IMR-90 (cell line): ENCODE measurements at places on chromosomes 12 and 14. TPM values are rescaled to one million over a fixed set of nuclear protein-coding genes. Genes with fewer than 3 reads are reported as not detected.
A peak's percentile ranks its signal among the peaks of the same experiment; 100 is the strongest.

GRCh38 chr14:106083082-106083481 is 556.7 kb downstream of the TMEM121 start:
- H3K4me1 ChIP-seq = no peaks in the 10 kb centered on the region
- no peaks in the 10 kb centered on the region for H3K27me3 ChIP-seq
- no peak overlapping the region for H3K27ac ChIP-seq
- no peaks in the 10 kb centered on the region for H3K36me3 ChIP-seq

- H3K4me3 ChIP-seq = no peak overlapping the region
- H3K36me3 ChIP-seq = no peaks in the 10 kb centered on the region
- H3K27me3 ChIP-seq = no peaks in the 10 kb centered on the region
- H3K4me1 ChIP-seq = peaks cover 10% of the 10 kb centered on the region
- DNase-seq = peak; percentile 81
- H3K27ac ChIP-seq = no peak overlapping the region
Measured at GRCh38 chr12:94099632-94100031, 48.7 kb upstream of the PLXNC1 start.

The ACVRL1 gene
- 5.8 and 7.5 TPM in 2 replicates for total RNA-seq

GRCh38 chr12:124727264-124727800 is 136.3 kb downstream of the SCARB1 start:
- no peaks in the 10 kb centered on the region for H3K36me3 ChIP-seq
- 0 out of 2 replicates have a peak overlapping the region, but pooled peaks have one; percentile 14 for H3K27ac ChIP-seq
- H3K4me1 ChIP-seq = peaks cover 13% of the 10 kb centered on the region
- H3K4me3 ChIP-seq = no peak overlapping the region

DNA sequence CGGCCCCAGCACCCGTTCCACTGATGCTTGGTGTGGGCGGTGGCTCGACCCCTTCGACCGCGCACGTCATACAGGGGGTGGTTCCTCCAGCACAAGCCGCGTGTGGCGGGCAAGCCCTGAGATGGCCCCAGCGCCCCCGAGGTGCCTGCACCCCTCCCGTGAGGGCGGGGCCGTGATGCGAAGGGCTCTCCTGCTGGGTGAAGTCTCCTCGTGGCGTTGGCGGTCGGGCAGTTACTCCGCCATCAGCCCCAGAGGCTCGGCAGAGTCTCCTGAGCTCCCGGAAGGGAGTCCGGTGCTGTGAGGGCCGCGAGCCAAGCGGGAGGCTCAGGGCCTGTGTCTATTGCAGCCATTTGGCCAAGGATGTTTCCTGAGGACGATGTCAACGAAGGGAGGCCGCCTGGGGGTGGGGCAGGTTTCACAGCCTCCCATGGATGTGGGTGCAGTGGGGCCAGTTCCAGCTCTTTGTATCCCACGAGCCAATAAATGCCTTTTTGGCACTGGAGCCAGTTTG is 78.1 kb upstream of the GALNT9 start:
- H3K27ac ChIP-seq = no peak overlapping the region
- H3K4me3 ChIP-seq = no peak overlapping the region
- DNase-seq = no peak
- peaks cover 9% of the 10 kb centered on the region; the same call in 1 of the 2 replicates for H3K27me3 ChIP-seq

- peaks cover 10% of the 10 kb centered on the region for H3K4me1 ChIP-seq
- no peak overlapping the region for H3K27ac ChIP-seq
- no peaks in the 10 kb centered on the region for H3K27me3 ChIP-seq
- no peaks in the 10 kb centered on the region; the same call in 1 of the 2 replicates for H3K36me3 ChIP-seq
Measured at GRCh38 chr12:93577222-93577621, 4.7 kb downstream of the SOCS2 start.

DNA sequence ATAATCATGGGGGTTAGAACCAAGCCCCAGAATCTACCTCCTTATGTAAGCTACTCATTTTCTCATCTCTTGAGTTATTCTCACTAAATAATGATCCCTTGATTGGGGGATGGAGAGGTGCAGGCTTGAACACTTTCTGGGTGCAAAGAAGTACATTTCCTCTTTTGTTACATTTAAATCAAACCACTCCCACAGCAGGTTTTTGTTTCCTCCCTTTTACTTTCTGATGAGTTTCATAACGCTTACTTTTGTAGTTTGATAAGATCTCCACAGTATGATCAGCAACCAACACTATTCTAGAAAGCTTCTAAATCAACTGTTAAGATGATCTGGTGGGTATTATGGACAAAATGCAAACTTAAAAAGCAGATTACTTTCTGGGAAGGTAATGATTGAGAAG is 20.5 kb downstream of the VCPKMT start:
- DNase-seq = no peak
- no peaks in the 10 kb centered on the region for H3K4me1 ChIP-seq
- no peak overlapping the region for H3K27ac ChIP-seq
- no peak overlapping the region for H3K4me3 ChIP-seq
- peaks cover 1% of the 10 kb centered on the region; the same call in 1 of the 2 replicates for H3K36me3 ChIP-seq

DNA sequence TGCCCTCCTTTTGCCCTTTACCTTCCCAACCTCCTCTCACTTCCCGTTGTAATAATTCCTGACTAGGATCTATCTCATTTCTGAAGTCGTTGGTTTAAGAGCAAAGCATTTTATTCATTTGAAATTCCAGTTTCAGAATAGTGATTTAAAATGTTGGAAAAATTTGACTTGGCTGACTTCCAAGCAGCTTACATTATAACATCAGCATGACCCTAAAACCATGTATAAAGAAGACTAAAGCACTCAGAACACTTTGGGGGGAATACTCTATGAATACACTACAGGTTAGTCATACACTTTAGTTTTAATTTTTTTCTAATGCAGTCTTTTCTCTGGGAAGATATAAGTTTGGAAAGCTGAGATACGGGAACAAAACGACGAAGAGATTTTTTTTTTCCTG is 161.1 kb downstream of the BTG1 start:
- no peaks in the 10 kb centered on the region for H3K27me3 ChIP-seq
- H3K4me3 ChIP-seq = no peak overlapping the region
- peaks cover 26% of the 10 kb centered on the region for H3K4me1 ChIP-seq
- peak; percentile 86 for DNase-seq
- H3K27ac ChIP-seq = peak overlapping the region; percentile 67
- H3K36me3 ChIP-seq = no peaks in the 10 kb centered on the region

DNA sequence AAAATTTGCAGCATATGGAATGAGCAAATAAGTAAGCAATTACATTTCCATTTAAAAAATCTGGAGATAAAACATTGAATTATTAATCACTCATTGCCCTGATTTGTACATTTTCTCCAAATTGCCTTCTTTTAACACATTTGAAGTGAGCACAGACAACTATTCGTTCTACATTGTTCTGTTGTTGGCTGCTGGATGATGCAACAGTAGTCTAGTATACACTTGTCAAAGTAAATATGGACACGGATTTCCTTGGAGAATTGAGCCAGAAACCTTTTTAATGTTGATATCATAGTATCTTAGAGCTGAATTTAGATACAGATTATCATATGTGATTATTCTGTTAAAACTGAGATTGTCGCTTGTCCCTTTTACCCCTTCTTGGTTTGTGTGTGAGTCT is 188.2 kb downstream of the FUT8 start:
- H3K4me3 ChIP-seq = no peak overlapping the region
- no peaks in the 10 kb centered on the region for H3K27me3 ChIP-seq
- H3K36me3 ChIP-seq = no peaks in the 10 kb centered on the region
- no peak for DNase-seq
- no peaks in the 10 kb centered on the region for H3K4me1 ChIP-seq

The TMEM253 gene
- total RNA-seq = not detected in 2 replicates

The DLK1 gene
- under 0.01 TPM in 1 of 2 replicates, not detected in the other for total RNA-seq

DNA sequence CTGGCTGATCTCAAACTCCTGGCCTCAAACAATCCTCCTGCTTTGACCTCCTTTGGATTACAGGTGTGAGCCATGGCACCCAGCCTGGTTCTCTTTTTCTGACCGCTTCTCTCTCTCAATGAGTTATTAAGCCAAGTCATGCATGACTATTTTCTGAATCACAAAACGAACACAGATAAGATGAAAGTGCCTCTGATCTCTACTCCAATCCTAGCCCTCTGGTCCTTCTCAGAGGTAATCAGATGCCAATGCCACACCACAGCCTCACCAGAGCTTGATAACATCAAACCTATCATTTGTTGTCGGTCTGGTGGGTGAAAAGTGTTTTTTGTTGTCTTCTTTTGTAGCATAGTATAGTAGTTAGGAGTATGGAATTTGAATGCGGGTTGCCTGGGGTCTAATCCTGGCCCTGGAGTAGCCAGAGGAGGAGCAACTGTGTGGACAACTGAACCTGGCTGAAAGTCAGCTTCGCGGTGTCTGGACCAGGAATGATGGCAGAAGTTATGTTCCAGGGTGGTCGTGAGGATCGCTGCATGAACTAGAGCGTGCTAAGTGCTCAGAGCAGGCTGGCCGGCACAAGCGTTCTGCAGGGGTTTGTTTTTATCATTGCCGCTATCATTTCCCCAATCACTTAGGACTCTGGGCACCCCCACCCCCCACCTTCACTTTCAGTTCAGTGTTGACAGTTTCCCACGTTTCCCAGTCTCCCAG is 77.9 kb downstream of the SPRING1 start:
- peaks cover 8% of the 10 kb centered on the region; the same call in 1 of the 2 replicates for H3K4me1 ChIP-seq
- H3K27me3 ChIP-seq = peaks cover 37% of the 10 kb centered on the region
- H3K27ac ChIP-seq = no peak overlapping the region
- H3K4me3 ChIP-seq = no peak overlapping the region
- H3K36me3 ChIP-seq = no peaks in the 10 kb centered on the region
- peak; percentile 49 for DNase-seq

- no peak overlapping the region for H3K4me3 ChIP-seq
- DNase-seq = no peak
- H3K36me3 ChIP-seq = peaks cover 4% of the 10 kb centered on the region
- H3K27me3 ChIP-seq = no peaks in the 10 kb centered on the region
- no peak overlapping the region for H3K27ac ChIP-seq
Measured at GRCh38 chr14:69048456-69048855, 69.4 kb upstream of the ACTN1 start.

DNA sequence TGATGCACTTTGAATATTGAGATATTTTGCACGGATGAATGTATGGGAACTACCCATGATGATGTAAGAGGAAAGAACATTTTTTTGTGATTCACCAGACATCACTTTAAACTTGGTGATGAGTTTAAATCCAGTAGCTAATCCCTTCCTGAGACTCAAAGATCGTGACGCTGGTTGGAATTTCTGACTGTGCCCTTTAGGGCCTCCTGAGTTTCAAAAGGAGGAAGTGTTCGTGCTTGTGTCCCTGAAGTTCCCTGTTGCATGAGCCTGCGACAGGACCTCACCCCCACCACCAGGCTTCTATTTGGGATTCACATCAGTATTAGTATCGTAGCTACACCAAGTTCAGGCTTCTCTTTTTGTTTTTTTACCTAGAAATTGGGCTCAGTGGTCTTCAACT is 18.6 kb upstream of the RIN3 start:
- no peak overlapping the region for H3K27ac ChIP-seq
- no peaks in the 10 kb centered on the region for H3K27me3 ChIP-seq
- H3K4me3 ChIP-seq = no peak overlapping the region
- DNase-seq = peak; percentile 81
- H3K36me3 ChIP-seq = no peaks in the 10 kb centered on the region

- no peaks in the 10 kb centered on the region for H3K36me3 ChIP-seq
- H3K4me1 ChIP-seq = no peaks in the 10 kb centered on the region
- DNase-seq = no peak
- peaks cover 52% of the 10 kb centered on the region for H3K27me3 ChIP-seq
Measured at GRCh38 chr14:103184046-103184445, 60.8 kb downstream of the TNFAIP2 start.

The RPS6KL1 gene
- 0.72 and 1.1 TPM in 2 replicates for total RNA-seq

DNA sequence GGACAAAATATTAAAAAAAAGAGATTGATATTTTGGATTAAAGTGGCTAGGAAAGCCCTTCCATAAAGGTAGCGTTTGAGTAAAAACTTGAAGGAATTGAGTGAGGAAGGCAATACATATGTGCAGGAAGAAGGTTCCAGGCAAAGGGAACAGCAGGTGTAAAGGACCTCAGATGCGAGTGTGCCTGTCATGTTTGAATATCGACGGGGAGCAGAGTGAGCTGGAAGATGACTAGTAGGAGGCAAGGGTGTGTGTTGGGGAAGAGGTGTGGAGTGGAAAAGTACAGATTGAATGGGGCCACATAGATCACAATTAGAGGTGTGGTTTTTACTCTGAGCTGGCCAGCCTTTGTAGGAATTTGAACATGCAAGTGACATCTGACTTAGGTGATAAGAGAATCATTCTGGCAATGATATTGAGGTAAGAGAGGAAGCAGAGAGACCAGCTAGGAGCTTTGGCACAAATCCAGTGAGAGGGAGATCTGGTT is 15.0 kb upstream of the FBXO33 start:
- H3K27me3 ChIP-seq = no peaks in the 10 kb centered on the region
- no peak overlapping the region for H3K27ac ChIP-seq
- H3K4me3 ChIP-seq = no peak overlapping the region
- H3K36me3 ChIP-seq = no peaks in the 10 kb centered on the region

DNA sequence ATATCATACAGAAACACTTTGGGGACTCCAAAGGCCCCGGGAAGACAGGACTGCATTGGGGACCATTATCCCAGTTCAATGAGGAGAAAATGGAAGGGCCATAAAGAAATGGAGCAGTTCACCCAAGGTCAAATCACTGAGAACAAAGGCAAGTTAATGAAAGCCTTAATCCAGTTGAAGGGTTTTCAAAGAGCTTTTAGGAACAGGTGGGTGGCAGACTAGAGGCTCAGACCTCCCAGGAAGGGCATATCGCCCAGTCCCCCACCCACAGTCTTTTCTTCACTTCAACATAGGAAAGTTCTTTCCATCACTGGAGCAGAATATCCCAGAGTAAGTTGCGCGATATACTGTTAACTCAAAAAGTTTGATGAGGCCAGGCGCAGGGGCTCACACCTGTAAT is 136.1 kb upstream of the CCND2 start:
- DNase-seq = no peak
- H3K4me1 ChIP-seq = peaks cover 9% of the 10 kb centered on the region; the same call in 1 of the 2 replicates
- H3K4me3 ChIP-seq = no peak overlapping the region
- H3K27me3 ChIP-seq = no peaks in the 10 kb centered on the region
- H3K36me3 ChIP-seq = no peaks in the 10 kb centered on the region

The DNAI7 gene
- under 0.01 and 0.28 TPM in 2 replicates for total RNA-seq

- no peak overlapping the region for H3K27ac ChIP-seq
- H3K4me3 ChIP-seq = no peak overlapping the region
- no peaks in the 10 kb centered on the region for H3K36me3 ChIP-seq
- no peaks in the 10 kb centered on the region for H3K4me1 ChIP-seq
- H3K27me3 ChIP-seq = peaks cover 75% of the 10 kb centered on the region
- no peak for DNase-seq
Measured at GRCh38 chr12:1878214-1878613, 40.2 kb downstream of the CACNA2D4 start.

- H3K4me1 ChIP-seq = no peaks in the 10 kb centered on the region; the same call in 1 of the 2 replicates
- H3K36me3 ChIP-seq = no peaks in the 10 kb centered on the region
- H3K4me3 ChIP-seq = no peak overlapping the region
- peak; percentile 53 for DNase-seq
- no peak overlapping the region for H3K27ac ChIP-seq
Measured at GRCh38 chr14:72476657-72477499, 417.0 kb downstream of the DPF3 start.

GRCh38 chr12:67111182-67111581 is 158.0 kb upstream of the CAND1 start:
- no peak overlapping the region for H3K4me3 ChIP-seq
- no peaks in the 10 kb centered on the region for H3K36me3 ChIP-seq
- H3K4me1 ChIP-seq = no peaks in the 10 kb centered on the region
- no peaks in the 10 kb centered on the region for H3K27me3 ChIP-seq
- DNase-seq = no peak
- H3K27ac ChIP-seq = no peak overlapping the region
